ENCODE measurements at places on chromosomes 11 and 22.
A peak's percentile ranks its signal among the peaks of the same experiment; 100 is the strongest.

GRCh38 chr11:69172674-69173073 lies 16.9 kb downstream of the SMIM38 start:
- DNase-seq = no peak

DNA sequence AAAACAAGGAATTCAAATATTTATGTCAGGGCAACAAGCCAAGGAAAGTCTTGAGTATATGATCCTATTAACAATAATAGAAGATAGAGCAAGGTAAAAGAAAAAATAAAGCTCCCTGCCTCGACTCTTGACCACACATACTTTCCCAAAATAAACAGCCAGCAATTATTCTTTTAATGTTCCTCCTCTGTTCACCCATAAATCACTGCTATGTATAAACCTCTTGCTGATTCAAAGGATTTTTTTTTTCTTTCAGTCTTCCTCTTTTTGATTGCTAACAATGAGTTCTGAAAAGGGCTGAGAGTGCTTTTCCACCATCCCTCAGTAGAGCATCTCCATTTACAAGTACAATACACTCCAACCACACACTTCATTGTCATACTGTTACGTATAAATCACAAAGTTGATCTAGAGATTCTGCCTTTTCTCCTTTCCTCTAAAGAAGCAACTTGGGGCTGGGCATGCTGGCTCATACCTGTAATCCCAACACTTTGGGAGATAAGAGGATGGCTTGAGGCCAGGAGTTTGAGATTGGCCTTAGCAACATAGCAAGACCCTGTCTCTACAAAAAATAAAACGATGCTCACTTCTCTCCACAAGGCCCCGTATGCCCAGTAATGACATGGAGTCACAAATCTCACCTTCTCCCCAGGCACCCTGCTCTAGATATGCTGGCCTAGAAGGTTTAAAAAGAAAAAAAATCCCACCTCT lies 24.0 kb downstream of the RAB30 start:
- DNase-seq = no peak

GRCh38 chr11:73956876-73957653 lies 6.2 kb downstream of the DNAJB13 start:
- no peak for DNase-seq

GRCh38 chr11:11345099-11345498 lies 8.0 kb downstream of the CSNK2A3 start:
- DNase-seq = no peak

DNA sequence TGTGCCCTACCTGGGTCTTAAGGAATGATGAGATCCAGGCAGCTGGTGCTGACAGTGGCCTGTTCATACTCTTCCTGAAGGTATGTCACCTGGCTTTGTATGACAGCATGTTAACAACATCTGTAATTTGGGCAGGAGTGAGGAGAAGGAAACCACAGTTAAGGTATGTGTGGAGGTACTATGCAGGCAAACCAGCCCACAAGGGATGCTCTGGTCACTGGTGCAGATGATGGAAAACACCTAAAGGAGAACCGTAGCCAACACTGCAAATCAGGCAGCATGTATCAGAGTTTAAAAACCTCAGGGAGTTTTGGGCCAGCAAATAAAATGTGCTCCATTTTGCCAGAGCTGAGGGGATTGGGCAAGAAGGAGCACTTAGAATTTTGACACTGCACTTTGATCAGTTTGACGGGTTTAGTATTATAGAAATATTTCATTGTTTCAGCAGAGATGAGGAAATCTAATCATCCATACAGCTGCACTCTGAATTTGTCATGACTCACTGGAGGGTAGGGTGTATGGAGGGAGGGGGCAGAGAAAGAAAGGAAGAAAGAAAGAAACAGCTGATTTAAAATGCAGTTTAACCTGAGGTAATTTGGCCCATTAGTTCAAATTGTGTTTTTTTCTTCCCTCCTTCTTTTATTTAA lies 260.9 kb downstream of the KIRREL3 start:
- no peak for DNase-seq

GRCh38 chr11:19499999-19500398 lies 212.6 kb upstream of the NAV2 start:
- no peak for DNase-seq

DNA sequence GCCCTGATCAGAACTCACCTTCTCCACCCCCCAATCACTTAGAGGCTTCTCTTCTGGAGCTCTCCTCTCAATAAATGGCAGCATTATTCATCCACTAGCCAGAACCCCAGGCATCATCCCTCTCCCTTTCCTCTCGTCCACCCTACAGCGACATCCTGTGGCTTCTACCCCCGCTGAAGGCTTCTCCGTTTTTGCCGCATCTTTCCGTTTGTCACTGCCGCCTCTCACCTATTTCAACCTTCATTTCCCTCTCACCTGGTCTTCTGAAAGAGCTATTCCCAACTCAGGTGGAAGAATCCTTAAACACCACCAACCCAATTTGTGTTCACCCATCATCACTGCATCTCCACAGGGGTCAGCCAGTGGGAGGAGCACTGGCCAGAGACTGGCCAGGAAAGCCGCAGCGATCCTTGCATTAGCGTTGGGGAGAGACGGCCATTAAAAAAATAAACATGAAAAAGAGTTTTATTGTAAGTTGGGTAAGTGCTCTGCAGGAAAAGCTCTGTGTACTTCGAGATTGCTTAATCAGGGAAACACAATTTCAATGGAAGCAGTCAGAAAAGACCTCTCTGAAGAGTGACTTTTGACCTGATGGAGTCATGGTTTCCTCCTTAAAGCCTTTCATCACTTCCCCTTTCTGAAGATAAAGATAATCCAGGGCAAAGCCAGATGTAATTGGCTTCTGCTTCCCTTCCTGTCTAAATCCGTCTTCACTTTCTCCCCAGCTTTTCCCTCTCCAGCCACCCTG lies 36.7 kb downstream of the SPATA19 start:
- DNase-seq = no peak

DNA sequence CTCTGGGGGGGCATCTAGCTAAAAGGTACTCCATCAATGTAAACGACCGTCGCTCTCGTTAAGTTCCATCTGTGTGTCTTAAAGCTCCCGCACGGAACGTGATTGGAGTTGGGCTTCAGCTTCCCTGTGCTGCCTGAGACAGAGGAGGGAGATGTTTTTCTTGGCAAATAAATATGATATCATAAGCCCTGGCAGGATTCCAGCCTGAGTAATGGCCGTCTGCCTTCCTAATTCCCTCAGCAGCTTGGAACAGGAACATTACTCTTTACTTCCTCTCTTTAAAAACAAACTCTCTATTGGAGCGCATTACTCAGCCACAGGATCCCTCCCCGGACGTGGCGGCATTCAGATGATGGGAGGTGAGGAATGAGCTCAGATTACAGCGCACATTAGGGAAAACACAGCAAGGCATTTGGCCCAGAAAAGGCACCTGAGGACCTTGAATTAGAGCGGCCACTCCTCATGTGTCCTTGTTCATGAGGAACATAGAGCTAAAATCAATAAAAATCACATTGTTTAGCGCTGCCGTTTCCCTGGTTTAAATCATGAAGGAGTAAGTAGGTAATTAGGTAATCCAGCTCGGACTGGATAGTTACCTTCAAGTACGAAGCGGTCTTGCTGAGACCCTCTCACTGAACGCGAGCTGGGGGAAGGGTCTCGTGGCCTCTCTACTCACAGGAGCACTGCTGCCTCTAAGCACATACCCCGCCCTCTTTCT lies 230.4 kb downstream of the ST3GAL4 start:
- no peak for DNase-seq

DNA sequence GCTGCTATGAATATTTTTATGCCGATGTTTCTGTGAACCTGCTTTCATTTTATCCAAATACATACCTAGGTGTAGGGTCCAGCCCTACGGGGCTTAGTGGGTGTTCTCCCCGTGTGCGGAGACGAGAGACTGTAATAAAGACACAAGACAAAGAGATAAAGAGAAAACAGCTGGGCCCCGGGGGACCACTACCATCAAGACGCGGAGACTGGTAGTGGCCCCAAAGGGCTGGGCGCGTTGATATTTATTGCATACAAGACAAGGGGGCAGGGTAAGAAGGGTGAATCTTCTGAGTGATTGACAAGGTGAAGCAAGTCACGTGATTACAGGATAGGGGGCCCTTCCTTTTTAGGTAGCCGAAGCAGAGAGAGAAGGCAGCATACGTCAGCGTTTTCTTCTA lies 920.1 kb downstream of the BRD1 start:
- DNase-seq = no peak

DNA sequence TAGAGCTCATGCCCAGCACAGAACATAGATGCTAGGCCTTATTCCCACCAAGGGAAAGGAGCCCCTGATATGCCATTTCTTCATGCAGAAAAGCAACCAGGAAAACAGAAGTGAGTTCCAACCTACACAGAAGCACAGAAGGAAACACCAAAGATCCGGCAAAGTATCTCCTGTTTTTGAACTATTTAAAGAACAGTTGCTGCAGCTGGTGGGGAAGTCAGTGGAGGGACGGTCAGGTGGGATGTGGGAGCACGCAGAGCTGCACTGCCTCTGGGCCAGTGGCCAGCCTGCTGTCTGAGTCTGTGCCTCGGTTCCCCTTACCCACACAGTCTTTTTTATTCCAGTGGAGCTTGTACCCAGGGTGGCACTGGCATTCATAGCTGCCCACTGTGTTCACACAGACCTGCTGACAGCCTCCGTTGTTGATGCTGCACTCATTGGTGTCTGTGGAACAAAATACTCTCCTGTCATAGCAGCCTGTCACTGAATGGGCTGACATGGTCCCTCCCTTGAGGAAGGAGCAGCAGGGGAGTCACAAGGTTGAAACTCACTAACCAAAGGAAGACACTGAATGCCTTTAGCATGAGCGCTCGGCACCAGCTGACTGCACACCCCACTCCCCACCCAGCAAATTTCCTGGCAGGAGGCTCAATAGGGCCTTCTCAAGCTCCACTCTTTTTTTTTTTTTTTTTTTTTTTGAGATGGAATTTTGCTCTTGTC lies 37.9 kb downstream of the SCUBE2 start:
- no peak for DNase-seq

GRCh38 chr22:25564979-25565677 lies 653 bp downstream of the GRK3 start:
- DNase-seq = no peak

GRCh38 chr22:42688241-42689211 lies 32.1 kb downstream of the A4GALT start:
- DNase-seq = no peak

- DNase-seq = no peak
These were observed 266.1 kb downstream of the MN1 start for GRCh38 chr22:27535452-27535851.

- DNase-seq = no peak
These were observed 83.9 kb downstream of the AMOTL1 start for GRCh38 chr11:94851864-94852636.

GRCh38 chr11:119673759-119674336 lies 55.2 kb downstream of the NECTIN1 start:
- DNase-seq = no peak

DNA sequence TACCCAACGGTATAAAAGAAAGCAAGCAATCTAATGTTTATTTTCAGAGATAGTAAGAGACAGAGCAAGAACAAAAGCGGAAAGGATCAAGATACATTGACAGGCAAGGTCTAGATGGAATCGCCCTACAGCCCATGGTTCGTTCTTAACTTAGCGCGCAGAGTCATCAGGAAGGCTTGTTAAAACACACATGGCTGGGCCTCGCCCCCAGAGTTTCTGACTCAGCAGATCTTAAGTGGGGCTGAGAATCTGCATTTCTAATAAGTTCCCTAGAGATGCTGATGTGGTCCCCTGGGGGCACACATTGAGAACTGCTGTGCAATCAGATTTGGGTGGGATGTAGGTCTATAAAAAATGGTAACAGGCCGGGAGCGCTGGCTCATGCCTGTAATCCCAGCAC lies 35.8 kb upstream of the CHRM4 start:
- DNase-seq = no peak

GRCh38 chr11:122187373-122188165 lies 71.6 kb upstream of the BLID start:
- no peak for DNase-seq

GRCh38 chr11:72904016-72904415 lies 89.8 kb downstream of the ATG16L2 start:
- DNase-seq = no peak

GRCh38 chr11:4527926-4528325 lies 17.1 kb upstream of the OR52M1 start:
- no peak for DNase-seq

- DNase-seq = no peak
These were observed 14.1 kb downstream of the LARGE2 start for GRCh38 chr11:45936511-45937054.

- DNase-seq = no peak
These were observed 25.7 kb downstream of the ARHGAP1 start for GRCh38 chr11:46674463-46675287.

- peak; percentile 6 for DNase-seq
These were observed 583 bp downstream of the APLP2 start for GRCh38 chr11:130070109-130070845.

DNA sequence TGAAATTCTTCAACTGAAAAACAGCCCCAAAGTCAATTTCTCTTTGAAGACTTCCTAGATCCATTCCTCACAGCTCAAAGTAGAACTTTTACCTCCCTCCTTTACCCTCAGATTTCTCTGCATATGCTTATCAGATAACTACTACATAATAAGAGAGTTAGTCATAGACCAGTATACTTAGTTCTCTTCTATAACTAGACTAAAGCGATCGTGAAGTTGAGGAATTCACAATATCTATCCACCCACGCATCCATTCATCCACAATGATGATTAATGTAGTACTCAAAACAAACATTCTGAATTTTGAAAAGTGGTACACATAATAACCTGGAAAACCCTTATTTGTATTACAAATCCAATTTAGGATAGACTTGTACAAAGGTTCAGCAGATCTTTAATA lies 800.9 kb upstream of the TENM4 start:
- no peak for DNase-seq

DNA sequence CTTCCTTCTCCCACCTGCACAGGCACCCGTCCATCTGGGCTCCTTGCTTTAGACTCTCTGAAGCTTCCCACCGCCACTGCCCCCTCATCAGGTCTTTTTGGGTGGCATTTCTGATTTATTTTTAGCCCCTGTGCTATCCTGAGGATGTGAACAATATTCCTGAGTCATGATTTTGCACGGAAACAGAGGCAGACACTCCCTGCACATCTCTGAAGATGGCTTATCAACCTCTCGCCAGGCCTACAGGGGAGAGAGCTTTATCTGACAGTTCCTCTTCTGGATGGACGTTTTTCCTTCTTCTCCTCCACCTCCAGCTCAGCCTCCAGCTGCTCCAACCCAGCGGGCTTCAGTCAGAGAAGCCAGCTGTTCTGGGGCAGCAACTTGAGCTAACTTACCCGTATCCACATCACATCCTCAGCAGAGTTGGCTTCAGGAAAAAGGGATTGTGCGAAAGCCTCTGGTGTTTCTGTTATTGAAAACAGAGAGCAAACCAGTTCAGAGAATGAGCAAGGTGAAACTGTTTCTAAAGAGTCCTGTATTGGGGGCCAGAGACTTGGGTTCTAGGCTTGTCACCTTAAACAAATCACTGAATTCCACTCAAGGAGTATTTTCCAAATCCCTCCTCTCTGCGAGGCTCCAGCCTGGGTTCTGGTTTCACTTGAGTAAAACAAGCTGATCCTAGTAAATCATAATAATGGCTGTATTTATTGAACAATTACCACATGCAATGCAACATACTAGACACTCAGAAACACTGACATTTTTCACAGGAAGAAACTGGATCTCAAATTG lies 33.1 kb upstream of the ETS1 start:
- no peak for DNase-seq

Data from stimulated activated CD8-positive, alpha-beta memory T cell treated with anti-CD3 and anti-CD28 coated beads, Interleukin-15, amount 100 ng/mL, for 4 hours (primary cell).